ENCODE measurements at places on chromosomes 2 and 18.

- no peak for DNase-seq
These were observed 32.3 kb downstream of the WDPCP start for GRCh38 chr2:63555931-63556330.

- no peak for DNase-seq
These were observed 11.6 kb downstream of the BABAM2 start for GRCh38 chr2:27902098-27902497.

DNA sequence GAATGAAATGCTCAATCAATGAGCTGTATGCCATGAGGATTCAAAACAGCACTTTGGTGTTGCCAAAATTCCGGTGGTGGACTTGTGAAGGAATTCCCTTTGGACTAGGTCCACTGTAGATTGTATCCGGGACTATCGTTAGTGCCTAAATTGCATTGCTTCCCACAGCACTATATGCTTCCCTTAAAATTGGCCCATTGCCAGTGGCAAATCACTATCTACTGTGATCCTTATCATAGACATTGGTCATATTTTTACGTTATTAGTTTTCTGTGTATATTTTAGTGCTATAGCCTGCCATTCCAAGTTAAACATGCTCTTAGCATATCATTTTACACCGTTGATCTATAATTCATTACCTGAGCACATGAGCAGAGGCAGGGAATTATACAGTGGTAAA is 1.7 kb downstream of the PJVK start:
- DNase-seq: no peak

DNA sequence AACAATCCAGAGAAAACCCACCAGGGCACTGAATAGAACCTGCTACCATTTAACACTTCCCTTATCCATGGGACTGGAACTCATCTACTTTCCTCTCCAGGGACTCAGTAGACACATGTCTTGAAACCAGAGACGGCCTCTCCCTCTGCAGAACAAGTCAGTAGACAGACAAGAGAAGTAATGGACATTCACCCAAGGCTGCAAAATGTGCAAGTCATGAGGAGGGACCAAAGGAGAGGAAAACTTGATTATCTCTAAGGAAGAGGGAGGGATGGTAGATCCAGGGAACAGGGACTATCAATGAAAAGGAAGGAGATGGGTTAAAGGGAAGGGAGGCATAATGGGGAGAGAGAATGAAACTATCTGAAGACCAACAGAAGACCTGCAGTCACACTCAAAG is 5.3 kb upstream of the TTC39C start:
- no peak for DNase-seq

DNA sequence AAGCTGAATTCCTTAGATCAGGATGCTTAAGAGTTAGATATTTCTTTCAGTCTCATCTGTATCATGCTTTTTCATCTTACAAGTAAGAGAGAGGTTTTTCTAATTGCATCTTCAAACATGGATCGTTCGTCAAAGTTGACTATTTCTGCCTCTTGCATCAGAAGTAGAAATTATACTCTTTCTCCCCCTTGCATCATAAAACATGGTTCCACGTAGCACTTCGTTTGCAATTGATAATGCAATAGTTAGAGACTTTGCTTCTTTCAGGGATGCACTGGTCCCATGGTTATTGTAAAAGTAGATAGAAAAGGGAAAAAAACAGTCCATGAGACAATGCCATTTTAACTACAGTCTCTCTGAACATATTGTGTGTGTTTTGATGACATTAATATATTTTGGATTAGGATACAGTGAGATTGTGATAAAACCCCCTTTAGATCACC is 75.1 kb upstream of the PARD3B start:
- no peak for DNase-seq

GRCh38 chr18:36511791-36512352 is 214.4 kb downstream of the FHOD3 start:
- DNase-seq: no peak

GRCh38 chr2:79611448-79612016 is 98.7 kb downstream of the CTNNA2 start:
- no peak for DNase-seq

DNA sequence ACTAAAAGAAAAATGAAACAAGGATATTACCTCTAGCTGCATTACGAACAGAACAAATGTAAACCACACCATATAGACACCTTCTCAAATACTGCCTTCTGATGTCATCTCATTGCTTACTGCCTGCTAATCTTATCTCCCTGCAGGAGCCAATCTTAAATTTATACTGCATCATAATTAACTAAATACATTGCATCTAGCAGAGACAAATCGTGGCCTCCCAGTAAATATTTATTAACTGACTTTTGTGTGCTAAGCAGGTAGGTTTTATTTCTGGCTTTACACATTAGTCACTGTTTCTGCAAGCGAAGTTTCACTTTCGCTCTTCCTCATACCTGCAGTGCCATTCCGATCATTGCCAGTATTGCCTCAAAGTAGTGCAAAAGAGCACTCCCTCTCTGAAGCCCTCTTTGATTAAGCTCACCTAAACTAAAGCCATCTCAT is 67.5 kb downstream of the SPATS2L start:
- no peak for DNase-seq

- no peak for DNase-seq
These were observed 44.3 kb downstream of the CYRIA start for GRCh38 chr2:16621316-16621715.

GRCh38 chr2:45134014-45134413 is 124.8 kb upstream of the SIX2 start:
- no peak for DNase-seq

GRCh38 chr18:53408271-53408670 is 816.2 kb downstream of the MBD2 start:
- no peak for DNase-seq

DNA sequence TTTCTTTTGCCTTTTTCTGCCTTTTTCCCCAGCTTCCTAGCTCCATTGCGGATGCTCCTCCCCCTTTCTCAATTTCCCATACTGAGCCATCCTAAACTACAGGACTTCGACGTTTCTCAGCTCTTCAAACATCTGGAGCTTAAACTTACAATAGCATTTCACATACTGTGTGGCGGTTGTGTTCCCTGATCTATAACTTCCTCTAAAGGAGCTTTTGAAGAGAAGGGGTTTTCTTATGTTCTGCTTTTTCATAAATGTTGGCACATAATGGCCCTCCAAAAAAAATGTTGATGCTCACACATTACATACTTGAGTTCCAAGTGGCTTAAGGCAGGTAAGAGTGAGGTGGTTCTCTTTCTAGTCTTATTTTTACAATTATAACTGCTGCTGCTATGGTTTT is 87.4 kb downstream of the RNF144A start:
- no peak for DNase-seq

DNA sequence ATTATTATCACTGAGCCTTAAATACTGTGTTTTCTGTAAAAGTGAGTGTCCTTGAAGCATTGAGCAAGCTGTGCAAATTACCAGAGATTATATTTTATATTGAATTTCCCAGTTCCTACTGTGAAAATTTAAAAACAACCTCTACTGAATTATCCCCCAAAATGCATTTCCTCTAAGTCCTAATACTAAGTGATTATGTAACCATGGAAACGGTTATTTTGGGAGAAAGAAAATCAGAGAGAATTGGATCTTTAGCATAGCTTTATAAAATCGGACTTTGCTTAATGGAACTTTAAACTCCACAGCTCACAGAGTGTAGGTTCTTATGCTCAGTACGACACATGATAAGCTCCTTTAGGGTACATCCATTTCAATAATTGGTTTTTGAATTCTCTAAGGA is 19.3 kb upstream of the CHMP1B start:
- DNase-seq: no peak

DNA sequence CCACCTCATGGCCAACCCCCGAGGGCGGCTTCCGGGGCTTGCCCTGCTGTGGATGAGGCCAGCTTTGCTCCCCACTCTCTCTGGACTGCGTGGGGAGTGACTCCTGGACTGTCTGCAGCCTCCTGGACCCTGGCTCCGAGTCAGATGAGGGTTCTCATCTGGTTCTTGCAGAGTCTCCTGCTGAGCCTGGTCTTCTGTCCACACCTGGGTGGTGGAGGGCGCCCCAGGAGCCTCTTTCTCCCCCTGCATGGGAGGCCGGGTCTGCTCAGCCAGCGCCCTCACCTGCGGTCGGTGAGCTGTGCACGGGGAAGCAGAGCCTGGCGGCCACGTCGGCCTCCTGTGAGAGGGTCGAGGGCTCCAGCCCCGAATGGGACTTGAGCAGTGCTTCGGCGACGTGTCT is 78.3 kb downstream of the RTP5 start:
- DNase-seq: no peak

- no peak for DNase-seq
These were observed 67.5 kb downstream of the MYO1B start for GRCh38 chr2:191312662-191313061.

DNA sequence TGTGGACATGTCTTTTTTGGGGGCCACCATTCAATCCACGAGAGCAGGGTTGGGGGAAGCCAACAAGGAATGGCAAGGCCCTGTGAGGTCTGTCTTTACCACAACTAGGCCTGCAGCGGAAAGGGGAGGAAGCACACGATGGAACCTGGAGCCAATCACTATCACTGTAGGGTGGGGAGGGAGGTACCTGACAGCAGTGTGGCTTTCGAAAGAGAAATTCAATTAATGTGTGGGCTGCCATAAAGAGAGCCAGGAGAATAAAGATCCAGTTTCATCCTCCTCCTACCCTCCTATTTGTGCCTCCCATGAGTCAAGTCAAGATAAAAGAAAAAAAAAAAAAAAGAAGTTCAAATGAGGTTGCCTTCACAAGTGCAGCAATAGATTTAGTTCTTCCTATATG is 18.9 kb upstream of the RBMS1 start:
- no peak for DNase-seq

- DNase-seq: peak; percentile 61
These were observed 68.4 kb upstream of the PPP1CB start for GRCh38 chr2:28683100-28683706.

DNA sequence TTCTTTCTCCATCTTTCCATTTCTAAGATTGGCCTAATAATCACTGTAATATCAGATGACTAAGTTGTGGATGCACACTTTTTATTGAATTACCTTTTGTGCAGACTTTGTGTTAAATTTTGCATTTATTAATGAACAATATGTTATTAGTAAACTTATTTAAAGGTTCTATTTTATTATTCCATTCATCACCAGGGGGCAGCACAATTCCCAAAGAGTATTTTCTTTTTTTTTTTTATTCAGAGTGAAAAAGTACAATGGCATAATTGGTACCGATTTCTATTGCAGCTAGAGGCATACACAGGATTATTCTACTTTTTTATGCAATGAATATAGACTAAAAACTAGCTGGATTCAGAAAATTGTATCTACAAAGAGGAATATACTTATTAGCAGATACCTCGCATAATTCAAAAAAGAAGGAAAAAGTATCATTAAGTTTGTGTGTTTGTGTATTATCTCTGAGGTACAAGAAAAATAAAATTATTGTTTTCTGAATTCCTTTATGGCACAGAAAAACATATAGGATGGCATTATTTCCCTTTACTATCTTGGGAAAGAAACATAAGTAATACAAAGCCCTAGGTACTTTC is 390.6 kb downstream of the ERBB4 start:
- no peak for DNase-seq

- DNase-seq: no peak
These were observed 26.5 kb downstream of the SLC1A4 start for GRCh38 chr2:65015731-65016130.

DNA sequence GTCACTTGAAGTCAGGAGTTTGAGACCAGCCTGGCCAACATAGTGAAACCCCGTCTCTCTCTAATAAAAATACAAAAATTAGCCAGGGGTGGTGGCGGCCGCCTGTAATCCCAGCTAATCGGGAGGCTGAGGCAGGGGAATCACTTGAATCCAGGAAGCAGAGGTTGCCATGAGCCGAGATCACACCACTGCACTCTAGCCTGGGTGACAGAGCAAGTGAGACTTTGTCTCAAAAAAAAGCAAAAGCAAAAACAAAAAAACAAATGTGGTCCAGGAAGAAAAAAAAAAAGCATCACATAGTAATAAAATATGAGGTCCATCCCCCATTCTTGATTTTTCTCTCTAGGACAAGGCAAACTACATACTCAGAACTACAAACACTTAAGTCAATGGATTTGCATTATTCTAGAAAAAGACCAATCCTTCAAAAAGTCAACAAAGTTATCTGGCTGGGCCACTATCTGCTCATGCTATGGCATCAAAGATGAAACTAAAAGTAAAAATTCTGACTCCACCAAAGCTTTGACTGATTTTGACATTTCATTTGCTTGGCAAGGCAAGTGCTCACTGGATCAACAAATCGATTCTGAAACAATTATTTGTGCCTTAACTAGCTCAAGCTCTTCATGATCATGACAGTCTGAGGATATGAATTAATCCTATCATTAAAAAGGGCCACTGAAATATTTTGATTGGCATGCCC is 28.4 kb downstream of the MEX3C start:
- no peak for DNase-seq

- DNase-seq: no peak
These were observed 69.7 kb downstream of the LRATD1 start for GRCh38 chr2:14702258-14702657.

- DNase-seq: no peak
These were observed 85.4 kb downstream of the XDH start for GRCh38 chr2:31329081-31329625.

DNA sequence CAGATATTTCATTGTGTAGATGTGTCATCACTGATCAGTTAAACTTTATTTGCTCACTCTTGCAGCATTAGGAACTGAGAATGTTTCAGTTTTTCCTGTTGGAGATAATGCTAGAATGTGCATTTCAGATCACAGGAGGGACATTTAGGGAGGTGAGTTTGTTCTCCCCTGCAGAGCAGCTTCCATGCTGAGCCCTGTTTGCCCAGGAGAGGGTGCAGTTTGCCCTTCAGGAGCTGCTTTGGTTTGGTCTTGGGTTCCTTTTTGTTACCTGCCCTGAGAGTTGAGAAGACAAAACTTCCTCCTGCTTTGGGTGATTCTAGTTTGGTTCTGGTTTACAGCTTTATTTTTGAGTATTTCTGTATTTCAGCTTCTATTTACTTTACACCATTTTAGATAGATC is 49.9 kb downstream of the DGKD start:
- peak; percentile 36 for DNase-seq

DNA sequence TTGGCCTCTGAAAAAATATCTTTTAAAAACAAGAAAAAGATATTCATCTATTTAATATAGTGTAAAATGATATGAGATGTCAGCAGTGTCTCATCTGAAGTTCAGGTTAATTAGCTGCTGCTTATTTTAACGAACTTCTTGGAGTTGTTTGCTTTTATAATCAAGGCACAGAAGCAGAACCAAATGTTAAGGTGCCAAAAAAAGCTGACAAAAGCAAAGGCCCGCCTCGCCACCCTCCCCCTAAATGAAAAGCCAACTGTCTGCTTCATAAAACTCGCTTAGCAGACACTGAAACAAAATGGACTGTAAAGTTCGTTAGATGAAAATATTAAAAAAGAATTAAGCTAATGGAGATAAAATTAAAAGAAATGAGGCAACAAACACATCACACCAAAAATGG is 562.6 kb downstream of the ZEB2 start:
- no peak for DNase-seq

GRCh38 chr2:79569048-79569447 is 56.2 kb downstream of the CTNNA2 start:
- DNase-seq: no peak

GRCh38 chr2:168490015-168490874 is 34.2 kb downstream of the CERS6 start:
- peak; percentile 17 for DNase-seq

- peak; percentile 24 for DNase-seq
These were observed 845.9 kb upstream of the ID2 start for GRCh38 chr2:7835693-7836680.

- DNase-seq: no peak
These were observed 17.5 kb downstream of the SERTAD2 start for GRCh38 chr2:64635976-64636911.
